Hematopoietic multipotent progenitor cell treated with erythropoietin and hydrocortisone succinate and interleukin-3 and kit ligand, for 8 days (in vitro differentiated cells): ENCODE measurements at places on chromosomes 16 and 17.

GRCh38 chr17:68052810-68053209, 17.3 kb downstream of the KPNA2 start:
- no peak for DNase-seq

GRCh38 chr17:18038149-18038850, 668 bp downstream of the ATPAF2 start:
- DNase-seq: peak; percentile 37

- DNase-seq: no peak
These were observed 104.6 kb downstream of the SEC14L1 start for GRCh38 chr17:77245162-77245926.

GRCh38 chr16:51638339-51639135, 487.5 kb upstream of the SALL1 start:
- DNase-seq: no peak

GRCh38 chr16:49484451-49484849, 110.8 kb downstream of the C16orf78 start:
- no peak for DNase-seq

DNA sequence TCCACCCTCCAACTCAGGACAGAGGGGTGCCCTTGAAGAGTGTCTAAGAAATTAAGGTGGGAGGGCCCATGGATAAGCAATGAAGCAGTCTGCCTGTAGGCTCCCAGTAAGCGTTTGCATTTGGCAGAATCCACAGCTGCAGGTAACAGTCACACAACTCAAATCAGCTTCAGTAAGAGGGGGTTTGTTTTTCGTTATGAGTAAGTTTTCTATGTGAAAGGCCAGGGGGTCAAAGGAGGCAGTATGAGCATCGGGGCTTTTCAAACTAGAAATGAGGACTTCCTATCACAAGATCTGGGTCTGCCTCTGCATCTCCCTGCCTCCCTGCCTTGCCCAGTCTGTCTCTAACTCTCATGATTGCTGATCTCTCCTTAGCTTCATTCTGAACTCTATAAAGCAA, 128.1 kb upstream of the CCL2 start:
- DNase-seq: no peak

DNA sequence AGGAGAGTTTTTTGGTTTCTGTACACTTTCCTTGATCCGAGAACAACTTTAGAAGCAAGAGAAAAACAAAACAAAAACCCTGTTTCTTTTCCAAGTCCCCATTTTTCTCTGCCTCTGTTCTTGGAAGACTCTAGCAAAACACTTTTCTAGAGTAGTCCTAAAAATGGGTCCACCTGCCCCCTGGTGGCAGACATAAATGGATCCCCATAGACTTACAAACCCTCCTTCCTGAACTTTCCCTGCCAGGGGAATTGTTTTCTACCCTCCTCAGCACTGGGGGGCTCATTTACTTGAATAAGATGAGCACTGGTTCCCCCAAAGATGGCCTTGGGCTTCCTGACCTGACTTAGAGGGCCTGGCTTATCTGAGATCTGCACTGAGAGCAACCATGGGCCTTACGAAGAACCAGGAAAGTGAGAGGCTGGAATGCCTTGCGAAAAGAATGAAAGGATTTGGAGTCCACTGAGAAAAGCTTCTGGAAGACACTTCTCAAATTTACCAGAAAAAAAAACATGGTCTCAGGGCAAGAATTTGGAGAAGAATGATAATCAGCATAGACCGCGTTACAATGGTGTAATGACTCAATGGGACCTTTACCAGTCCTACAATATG, 48.0 kb upstream of the CDYL2 start:
- peak; percentile 42 for DNase-seq

DNA sequence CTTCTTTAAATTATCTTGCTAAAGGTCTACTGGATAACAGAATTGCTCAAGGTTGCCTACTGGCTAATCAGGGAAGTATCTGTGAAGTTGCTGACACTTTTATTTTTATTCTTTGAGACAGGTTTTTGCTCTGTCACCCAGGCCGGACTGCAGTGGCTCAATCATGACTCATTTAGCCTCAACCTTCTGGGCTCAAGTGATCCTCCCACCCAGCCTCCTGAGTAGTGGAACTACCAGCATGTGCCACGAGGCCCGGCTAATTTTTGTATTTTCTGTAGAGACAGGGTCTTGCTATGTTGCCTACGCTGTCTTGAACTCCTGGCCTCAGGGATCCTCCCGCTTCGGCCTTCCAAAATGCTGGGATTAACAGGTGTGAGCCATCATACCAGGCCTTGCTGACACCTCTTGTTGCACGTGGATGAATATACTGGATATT, 43.1 kb downstream of the GLG1 start:
- peak; percentile 58 for DNase-seq

DNA sequence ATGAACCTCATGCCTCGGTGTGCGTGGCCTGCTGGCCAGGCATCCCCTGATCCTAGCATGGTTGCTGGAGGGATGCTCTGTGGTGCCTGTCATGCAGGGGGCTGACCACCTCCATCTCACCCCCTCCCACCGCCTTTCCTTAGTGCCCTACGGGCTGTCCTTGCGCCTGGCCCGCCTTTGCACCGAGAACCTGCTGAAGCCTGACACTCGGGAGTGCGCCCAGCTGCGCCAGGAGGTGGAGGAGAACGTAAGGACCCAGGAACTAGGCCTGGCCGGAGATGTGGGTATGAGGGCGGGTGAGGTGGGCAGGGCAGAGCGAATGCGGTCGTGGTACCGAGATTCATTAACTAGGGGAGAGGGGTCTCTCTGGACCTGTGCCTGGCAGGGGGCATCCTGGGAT, 19.0 kb downstream of the ITGB4 start:
- no peak for DNase-seq

GRCh38 chr17:63552211-63552610, 1.9 kb downstream of the DCAF7 start:
- no peak for DNase-seq

GRCh38 chr16:22117609-22118008, 25.3 kb downstream of the VWA3A start:
- DNase-seq: no peak

GRCh38 chr17:30228011-30228410, 7.5 kb downstream of the SLC6A4 start:
- DNase-seq: no peak

GRCh38 chr17:43974382-43975266, 20.9 kb upstream of the PYY start:
- DNase-seq: no peak

DNA sequence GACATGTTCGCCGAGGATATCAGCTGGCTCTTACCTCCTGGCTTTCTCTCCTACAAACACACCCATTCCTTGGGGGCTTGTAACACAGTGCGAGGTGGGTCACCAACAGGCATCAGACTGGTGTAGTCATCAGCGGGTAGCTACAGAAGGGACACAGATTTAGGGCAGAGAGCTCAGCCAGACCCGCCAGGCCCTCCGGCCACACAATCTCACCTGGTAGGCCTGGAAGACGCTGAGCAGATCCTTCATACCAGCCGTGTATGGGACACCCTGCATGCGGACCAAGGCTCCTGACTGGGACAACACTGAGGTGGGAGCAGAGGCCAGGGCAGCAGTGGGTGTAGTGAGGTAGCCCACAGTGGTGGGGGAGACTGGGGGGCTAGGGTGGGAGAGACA, 5.8 kb downstream of the ESRP2 start:
- no peak for DNase-seq

DNA sequence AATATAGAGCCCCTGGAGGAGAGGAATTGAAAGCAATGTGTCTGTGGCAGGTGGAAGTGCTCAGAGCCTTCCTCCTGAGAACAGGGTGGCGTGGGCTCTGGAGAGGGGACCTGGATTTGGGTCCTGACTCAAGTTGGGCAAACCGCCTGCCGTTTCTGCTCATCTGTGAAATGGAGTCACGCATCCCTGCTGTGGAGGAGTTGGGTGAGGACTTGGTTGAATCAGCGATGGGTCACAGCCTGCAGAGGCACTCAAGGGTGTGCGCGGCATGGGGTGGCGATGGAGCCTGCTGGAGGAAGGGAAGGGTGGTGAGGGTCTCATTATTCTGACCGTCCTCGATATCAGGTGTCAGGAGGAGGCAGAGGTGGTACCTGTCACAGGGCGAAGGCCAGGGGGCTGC, 3.1 kb downstream of the ADAD2 start:
- DNase-seq: no peak

DNA sequence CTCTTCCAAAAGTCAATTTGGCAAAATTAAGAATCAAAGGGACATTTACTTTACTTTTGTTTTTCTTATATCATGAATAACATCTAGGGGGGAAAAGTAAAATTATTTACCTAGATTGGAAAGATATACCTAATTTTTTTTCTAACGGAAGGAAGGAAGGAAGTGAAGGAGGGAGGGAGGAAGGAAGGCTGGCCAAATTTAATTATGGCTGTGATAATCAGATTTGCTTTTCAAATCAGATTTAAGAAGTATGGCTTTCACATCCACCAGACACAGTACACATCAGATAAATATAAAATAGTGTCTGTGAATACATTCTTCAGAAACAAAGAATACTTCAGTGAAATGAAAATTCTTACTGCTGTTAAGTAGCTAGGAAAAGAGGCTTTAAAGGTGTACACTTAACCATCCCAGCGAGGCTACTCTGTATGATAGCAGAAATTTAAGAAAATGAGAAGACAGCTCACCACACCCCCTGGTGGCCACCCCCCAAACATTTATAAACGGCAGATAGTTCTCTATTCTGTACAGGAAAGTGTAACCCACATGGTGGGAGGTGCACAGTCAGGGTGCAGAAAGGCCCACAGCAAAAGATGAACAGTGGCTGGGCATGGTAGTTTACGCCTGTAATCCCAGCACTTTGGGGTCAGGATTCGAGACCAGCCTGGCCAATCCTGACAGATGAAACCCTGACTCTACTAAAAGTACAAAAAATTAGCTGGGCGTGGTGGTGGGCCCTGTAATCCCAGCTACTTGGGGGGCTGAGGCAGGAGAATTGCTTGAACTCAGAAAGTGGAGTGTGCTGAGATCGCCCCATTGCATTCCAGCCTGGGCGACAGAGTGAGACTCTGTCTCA, 150.8 kb downstream of the SSH2 start:
- DNase-seq: peak; percentile 68

DNA sequence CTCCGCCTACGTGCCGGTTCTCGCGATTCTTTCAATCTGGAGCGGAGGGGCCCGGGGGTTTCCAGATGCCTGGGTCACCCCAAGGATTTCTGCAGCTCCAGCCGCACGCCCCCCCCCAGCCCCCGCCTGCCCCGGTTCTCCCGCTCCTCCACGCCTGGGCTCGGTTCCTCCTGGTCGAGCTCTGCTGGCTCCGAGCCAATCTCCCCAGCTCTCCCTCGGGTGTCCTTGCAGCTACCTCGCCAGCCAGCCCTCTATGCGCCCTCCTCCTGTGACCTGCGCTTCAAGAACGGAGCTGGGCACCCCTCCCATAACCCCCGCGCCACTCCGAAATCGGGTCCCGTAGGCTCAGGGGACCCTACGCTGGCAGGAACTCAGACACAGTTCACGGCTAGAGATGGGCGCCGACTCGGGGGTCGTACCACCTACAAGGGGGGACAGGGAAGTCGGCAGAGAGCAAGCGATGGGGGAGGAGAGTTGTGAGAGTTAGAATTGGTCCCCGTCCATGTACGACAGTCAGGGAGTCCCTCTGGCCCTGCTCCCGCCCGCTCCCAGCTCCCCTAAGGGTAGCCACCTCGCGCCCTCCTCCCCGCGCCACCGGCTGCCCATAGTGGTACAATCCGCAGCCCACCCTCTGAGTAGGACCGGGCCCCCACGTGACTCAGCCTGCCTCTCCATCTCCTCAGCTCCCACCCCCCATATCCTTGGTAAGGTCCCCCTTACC, 961 bp downstream of the FGF11 start:
- DNase-seq: peak; percentile 21

DNA sequence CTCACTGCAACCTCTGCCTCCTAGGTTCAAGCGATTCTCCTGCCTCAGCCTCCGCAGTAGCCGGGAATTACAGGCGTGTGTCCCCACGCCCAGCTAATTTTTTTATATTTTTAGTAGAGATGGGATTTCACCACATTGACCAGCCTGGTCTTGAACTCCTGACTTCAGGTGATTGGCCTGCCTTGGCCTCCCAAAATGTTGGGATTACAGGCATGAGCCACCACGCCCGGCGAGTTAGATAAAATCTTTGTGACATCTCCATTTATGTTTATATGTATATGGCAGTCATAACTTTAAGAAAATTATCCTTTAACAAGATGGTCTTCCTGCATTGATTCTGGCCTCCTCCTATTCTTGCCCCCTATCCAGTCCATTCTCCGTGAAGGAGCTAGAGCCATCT, 24.0 kb downstream of the CCDC42 start:
- DNase-seq: no peak

DNA sequence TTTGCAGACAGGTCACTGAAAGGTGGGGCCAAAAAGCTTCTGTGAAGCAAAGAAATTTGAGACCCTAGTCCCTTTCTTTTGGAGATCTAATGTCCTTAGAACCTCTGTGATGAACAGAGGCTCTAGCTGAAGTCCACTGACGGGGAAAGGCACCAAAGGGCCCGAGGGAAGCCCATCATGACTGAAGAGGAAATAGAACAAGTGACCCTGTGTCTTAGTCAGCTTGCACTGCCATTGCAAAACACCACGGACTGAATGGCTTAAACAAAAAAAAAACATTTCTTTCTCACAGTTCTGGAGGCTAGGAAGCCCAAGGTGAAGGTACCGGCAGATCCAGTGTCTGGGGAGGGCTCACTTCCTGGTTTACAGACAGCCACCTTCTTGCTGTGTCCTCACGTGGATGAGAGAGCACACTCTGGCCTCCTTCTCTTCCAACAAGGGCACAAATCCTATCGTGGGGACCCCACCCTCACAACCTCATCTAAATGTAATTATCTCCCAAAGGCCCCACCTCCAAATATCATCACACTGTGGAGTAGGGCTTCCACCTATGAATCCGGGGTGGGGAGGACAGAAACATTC, 24.3 kb upstream of the ASGR2 start:
- DNase-seq: no peak

- no peak for DNase-seq
These were observed 10.9 kb downstream of the STH start for GRCh38 chr17:46009681-46010596.

DNA sequence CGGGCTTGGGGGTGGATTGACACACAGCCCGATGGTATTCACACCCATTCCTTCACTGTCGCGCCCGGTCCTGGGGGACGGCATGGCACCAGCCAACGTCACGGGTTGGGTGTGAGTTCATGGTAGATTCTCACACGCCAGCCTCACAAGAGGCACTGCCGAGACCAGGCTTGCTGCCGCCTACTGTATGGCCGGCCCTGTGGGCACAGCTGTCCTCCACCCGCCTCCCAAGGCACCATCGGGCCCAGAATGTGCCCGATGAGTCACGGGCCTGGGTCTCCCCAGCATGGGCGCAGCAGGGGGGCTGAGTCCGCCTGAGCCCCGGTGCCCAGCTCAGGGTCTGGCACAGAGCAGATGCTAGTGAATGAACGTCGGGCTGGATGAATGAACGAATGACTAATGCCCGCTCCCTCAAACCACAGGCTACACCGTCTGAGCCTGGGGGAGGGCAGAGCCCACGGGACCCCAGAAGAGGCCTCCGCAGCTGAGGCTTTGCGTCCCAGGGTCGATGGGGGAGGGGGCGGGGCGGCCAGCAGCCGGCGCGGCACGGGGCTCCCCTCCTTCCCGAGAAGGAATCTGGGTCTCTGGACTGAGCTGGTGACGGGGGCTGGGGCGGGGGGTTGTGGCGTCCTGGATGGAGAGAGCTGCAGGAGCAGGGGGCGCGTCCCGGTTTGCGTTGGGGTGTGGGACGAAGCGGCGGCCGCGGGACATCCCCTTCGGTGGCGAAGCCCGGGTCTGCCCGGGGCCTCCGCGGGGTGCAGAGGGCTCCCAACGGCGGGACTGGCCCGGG, 829 bp downstream of the PITPNM3 start:
- no peak for DNase-seq
